Large intestine (tissue), 12 donors: ENCODE measurements at places on chromosomes 12 and 14. TPM values are rescaled to one million over a fixed set of nuclear protein-coding genes. Genes with fewer than 3 reads are reported as not detected.

Gene PTPRB
- 7.2 TPM for polyA plus RNA-seq

Gene SRRM4
- polyA plus RNA-seq, result 1.6 TPM

Gene CEP290
- polyA plus RNA-seq, result 16.4 TPM

Gene GARIN6
- not detected for polyA plus RNA-seq

Gene CKB
- polyA plus RNA-seq, result 326 TPM

Gene OVCH1
- polyA plus RNA-seq, result 0.28 TPM

Gene NEMF
- polyA plus RNA-seq, result 49.6 TPM

Gene COQ5
- 47.8 TPM for polyA plus RNA-seq

Gene TMPRSS12
- polyA plus RNA-seq, result 0.01 TPM

Gene ACOT4
- polyA plus RNA-seq, result 2.4 TPM

Gene ADGRD1
- polyA plus RNA-seq, result 84.8 TPM

Gene CEP83
- 20.3 TPM for polyA plus RNA-seq

Gene ACSM4
- 0.04 TPM for polyA plus RNA-seq

Gene GLIPR1L1
- polyA plus RNA-seq, result 0.27 TPM

Gene HSP90B1
- 810 TPM for polyA plus RNA-seq

Gene KCNC2
- polyA plus RNA-seq, result 0.42 TPM

Gene BDKRB2
- polyA plus RNA-seq, result 9.1 TPM

Gene POP5
- 57.1 TPM for polyA plus RNA-seq

Gene FGF23
- polyA plus RNA-seq, result 6.5 TPM

Gene PLCZ1
- polyA plus RNA-seq, result not detected

Gene DYRK4
- polyA plus RNA-seq, result 59.6 TPM

Gene DHRS2
- polyA plus RNA-seq, result 0.84 TPM

Gene FAIM2
- polyA plus RNA-seq, result 8.9 TPM

Gene CACNA2D4
- polyA plus RNA-seq, result 5.9 TPM

Gene CCT2
- 164 TPM for polyA plus RNA-seq

Gene MYF6
- polyA plus RNA-seq, result 0.21 TPM

Gene RTL1
- 0.16 TPM for polyA plus RNA-seq

Gene OSBPL8
- 24.9 TPM for polyA plus RNA-seq

Gene CISTR
- not detected for polyA plus RNA-seq

Gene SERPINA5
- polyA plus RNA-seq, result 5.3 TPM

Gene OSGEP
- polyA plus RNA-seq, result 63.2 TPM

Gene ACOT2
- polyA plus RNA-seq, result 37.2 TPM

Gene CLEC1B
- 0.19 TPM for polyA plus RNA-seq

Gene SDS
- 0.31 TPM for polyA plus RNA-seq

Gene NTS
- 126 TPM for polyA plus RNA-seq

Gene PFKM
- 41.9 TPM for polyA plus RNA-seq

Gene CD27
- 1.6 TPM for polyA plus RNA-seq

Gene RD3L
- polyA plus RNA-seq, result not detected

Gene PTGDR
- polyA plus RNA-seq, result 1.5 TPM

Gene IGF1
- polyA plus RNA-seq, result 5.4 TPM

Gene ATF7IP
- polyA plus RNA-seq, result 32.0 TPM

Gene INHBE
- 0.28 TPM for polyA plus RNA-seq

Gene REM2
- polyA plus RNA-seq, result 0.72 TPM

Gene CAPZA3
- 0.04 TPM for polyA plus RNA-seq

Gene LACRT
- polyA plus RNA-seq, result not detected

Gene SLCO1A2
- polyA plus RNA-seq, result 0.06 TPM

Gene STX2
- polyA plus RNA-seq, result 18.4 TPM

Gene OTOGL
- polyA plus RNA-seq, result 0.22 TPM
